A549 treated with CORT108297 at 1 μM for 4 hours (cell line): ENCODE measurements at places on chromosomes 7 and 10. TPM values are rescaled to one million over a fixed set of nuclear protein-coding genes. Genes with fewer than 3 reads are reported as not detected.

The BMPER gene
- 6.0 to 10.3 TPM (median 7.0 TPM) in 5 replicates for total RNA-seq

The MMD2 gene
- total RNA-seq = not detected in 5 replicates

The BAIAP2L1 gene
- 48.0 to 55.5 TPM (median 53.3 TPM) in 5 replicates for total RNA-seq

The HILPDA gene
- total RNA-seq = 21.1 to 26.6 TPM (median 23.0 TPM) in 5 replicates

The BLVRA gene
- total RNA-seq = 67.3 to 79.6 TPM (median 71.9 TPM) in 5 replicates
